ENCODE measurements at places on chromosomes 7 and 10.

DNA sequence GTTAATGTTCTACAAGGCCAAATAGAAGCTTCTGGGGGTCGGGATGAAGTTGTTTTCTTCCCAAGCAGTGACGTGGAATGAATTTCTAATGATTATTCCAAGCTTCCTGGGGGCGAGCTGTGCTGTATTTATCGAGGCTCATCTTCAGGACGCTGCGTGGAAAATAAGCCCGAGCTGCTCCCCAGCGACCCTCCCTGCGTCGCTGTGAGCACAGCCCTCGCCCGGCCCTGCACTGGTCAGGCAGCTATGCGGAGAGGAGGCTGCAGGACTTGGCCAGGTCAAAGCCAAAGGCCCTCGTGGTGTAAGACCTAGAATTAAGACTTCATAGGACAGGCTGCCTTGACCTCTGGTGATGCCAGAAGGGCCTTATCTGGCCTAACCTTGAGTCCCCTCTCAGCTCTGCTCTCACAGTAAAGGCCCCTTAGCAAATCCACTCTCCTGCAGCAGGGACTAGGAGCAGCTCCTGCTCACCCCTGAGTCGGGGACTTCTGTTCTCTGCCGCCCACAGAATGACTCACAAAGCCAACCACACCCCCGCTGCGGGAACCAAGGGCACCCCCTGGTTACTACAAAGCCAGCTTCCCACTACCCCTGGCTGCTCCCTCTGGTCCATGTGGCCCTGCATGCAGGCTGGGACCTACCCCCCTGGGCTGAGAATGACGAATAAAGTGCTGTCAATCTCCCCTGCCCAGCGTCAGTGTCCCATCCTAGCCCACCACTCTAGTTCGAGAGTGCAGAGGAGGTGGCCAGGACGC, 501.6 kb downstream of the TCERG1L start:
- DNase-seq: no peak

- peak; percentile 20 for DNase-seq
These were observed 44.0 kb upstream of the COL13A1 start for GRCh38 chr10:69757553-69758309.

GRCh38 chr10:80205477-80206276, at the start of gene ANXA11:
Gene ANXA11 (minus strand): TSS chr10:80205537. CDS start chr10:80172861, 32,676 bp downstream.
- DNase-seq: peak; percentile 69

DNA sequence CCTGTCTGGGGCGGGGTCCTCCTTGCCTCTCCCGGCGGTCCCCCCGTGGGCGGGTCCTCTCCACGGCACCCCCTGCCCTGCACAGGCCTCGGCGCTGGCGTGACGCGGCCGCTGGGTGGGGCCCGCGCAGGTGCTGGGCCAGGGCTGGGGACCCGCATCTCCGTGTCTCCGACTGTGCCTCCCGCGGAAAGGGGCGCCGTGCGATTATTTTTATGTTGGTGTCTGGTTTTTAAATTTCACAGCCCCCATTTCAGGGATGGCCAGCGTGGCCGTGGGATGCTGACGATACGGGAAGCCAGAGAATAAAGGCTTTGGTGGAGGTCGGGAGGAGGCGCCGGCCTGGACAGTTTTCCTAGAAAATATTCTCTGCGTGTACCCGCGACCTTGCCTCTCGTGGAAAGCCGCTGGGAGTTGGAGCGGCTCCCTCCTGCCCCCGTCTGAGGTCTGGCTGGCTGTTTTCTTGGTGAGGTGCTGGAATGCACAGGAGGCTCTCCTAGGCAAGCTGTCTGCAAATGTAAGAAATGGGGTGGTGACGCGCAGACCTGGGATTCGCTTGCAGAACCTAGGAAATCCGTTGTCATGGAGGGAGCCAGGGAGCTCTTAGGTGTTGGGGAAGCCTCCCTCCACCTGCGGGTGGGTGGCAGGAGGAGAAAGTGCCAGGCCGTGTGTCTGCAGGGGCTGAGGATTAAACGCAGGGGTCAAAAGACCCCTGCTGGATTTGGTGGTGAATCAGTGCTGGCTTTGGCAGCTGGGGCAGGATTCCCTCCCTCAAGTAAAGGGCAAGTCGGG, 28.7 kb upstream of the JAKMIP3 start:
- no peak for DNase-seq

- no peak for DNase-seq
These were observed 58.7 kb upstream of the NANOS1 start for GRCh38 chr10:118970770-118971169.

- DNase-seq: peak; percentile 70
These were observed 41.8 kb downstream of the ZCCHC24 start for GRCh38 chr10:79403441-79404230.

DNA sequence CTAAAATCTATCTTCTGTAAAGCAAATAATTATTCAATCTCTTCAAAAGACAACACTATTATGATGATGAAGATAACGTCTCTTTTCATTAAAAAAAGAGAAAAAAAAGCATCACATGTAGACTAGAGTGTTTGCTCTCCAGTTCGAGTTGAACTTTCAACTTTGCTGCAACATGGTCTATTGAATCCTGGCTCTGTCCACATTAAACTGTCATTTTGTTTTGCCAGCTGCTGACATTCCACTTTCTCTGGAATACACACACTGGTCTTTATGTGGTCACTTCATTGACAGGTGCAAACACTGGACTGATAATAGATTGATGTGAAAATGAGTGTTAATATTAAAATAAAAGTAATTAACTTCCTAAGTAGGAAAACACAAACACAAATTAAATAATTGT, 61.7 kb downstream of the PTF1A start:
- no peak for DNase-seq

GRCh38 chr10:29199339-29199738, 89.5 kb upstream of the LYZL1 start:
- no peak for DNase-seq

- no peak for DNase-seq
These were observed 43.8 kb upstream of the BET1 start for GRCh38 chr7:94047956-94048355.

GRCh38 chr7:33550363-33550762, 355.0 kb upstream of the BMPER start:
- DNase-seq: no peak

- no peak for DNase-seq
These were observed 42.1 kb upstream of the RASGEF1A start for GRCh38 chr10:43308986-43309385.

DNA sequence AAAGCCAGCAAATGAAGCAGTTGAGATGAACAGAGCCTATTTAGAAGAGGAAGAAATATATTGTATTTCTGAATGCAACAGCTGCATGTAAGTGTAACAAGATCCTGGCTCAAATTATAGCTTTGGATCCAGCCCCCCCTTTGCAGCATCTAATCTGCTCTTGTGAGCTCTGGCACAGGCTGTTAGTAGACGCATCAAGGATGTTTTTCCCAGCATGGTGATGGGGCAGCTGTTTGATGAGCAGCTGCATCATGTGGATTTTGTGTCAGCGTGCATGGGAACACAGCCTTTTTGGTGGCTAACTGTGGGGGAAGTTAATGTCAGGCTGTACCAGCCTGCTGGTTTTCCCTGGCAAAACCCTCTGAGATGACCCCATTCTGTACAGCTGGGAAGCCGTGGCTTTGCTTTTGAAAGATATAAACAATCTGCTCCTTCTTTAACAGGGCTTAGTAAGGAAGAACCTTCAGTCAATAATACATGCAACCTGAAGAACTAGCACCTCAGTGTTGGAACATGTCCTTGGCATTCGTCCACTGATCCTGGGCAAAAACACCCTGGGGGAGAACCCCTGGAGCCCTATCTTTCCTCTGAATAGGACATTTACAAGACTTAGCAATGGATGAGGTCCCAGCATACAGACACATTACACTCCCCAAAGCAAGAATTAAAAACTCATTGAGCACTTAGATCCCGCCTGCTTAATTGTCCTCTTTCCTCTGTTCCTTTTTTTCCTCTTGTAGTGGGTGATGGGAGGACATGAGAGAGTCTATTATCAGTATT, 70.6 kb downstream of the NPS start:
- no peak for DNase-seq

DNA sequence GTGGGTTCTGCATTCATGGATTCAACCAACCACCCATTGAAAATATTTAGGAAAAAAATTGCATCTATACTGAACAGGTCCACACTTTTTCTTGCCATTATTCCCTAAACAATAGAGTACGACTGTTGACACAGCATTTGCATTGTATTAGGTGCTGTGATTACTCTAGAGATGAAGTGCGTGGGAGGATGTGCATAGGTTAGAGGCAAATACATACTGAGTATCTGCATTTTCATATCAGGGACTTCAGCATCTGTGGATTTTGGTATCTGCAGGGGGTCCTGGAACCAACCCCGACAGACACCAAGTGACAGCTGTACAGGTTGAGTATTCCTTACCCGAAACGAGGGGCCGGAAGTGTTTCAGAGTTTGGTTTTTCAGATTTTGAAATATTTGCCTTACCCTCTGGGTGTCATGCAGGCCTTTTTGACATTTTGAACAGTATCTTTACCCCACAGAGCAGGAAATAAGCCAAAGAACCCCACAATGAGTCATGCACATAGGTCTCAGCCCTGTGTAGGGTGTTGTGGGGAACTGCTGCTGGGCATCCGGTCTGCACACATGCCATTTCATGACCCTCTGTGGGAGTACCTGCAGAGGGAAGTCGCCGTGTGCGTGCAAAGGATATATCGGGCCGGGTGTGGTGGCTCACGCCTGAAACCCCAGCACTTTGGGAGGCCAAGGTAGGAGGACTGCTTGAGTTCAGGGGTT, 14.5 kb downstream of the NUDT5 start:
- DNase-seq: no peak

DNA sequence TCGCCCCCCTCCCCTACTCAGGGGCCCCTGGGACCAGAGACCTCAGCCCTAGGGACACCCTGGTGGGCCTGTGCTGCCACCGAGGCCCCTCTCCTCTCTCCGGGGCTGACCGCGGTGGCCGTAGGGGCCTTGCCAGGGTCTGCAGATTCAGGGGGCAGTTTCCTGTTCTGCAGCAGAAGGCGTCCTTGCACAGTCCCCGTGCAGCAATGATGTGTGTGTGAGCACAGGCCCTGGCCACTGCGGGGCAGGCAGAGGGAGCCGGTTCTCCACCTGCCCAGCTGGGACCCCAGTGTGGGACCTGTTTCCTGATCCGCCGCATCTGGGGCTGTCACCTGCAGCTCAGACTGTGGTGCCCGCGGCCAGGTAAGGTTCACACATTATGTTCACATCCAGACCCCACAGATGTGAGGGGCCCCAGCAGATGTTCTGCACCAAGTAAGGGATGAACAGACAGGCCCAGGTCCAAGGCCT, 60.7 kb upstream of the DNAJB6 start:
- no peak for DNase-seq

- DNase-seq: no peak
These were observed 59.2 kb upstream of the PTN start for GRCh38 chr7:137402536-137403352.

DNA sequence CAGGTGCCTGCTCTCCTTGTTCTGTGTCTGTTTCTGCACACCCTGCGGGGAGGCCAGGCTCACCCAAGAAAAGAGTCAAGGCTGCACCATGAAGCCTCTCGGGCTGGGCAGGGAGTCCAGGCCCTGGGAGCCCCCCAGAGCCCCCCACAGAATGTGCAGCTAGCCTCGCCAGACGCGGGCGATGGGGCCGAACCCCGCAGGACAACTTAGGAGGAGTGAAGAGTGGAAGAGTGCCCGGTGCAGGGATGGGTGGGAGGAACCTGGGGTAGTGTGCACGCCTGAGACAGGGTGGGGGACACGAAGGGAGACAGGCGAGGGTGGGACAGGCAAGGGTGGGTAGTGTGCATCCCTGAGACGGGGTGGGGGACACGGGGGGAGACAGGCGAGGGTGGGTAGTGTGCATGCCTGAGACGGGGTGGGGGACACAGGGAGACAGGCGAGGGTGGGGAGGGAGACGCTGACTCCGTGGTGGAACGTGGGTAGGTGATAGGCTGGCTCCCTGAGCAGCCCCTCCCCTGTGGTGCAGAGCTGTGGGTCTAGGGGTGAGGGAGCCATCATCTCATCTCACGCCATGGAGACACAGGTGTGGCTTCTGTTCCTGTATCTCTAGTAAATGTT, 615.4 kb downstream of the DNAJB6 start:
- DNase-seq: no peak

- no peak for DNase-seq
These were observed 154.9 kb downstream of the ZMYND11 start for GRCh38 chr10:290026-290725.

DNA sequence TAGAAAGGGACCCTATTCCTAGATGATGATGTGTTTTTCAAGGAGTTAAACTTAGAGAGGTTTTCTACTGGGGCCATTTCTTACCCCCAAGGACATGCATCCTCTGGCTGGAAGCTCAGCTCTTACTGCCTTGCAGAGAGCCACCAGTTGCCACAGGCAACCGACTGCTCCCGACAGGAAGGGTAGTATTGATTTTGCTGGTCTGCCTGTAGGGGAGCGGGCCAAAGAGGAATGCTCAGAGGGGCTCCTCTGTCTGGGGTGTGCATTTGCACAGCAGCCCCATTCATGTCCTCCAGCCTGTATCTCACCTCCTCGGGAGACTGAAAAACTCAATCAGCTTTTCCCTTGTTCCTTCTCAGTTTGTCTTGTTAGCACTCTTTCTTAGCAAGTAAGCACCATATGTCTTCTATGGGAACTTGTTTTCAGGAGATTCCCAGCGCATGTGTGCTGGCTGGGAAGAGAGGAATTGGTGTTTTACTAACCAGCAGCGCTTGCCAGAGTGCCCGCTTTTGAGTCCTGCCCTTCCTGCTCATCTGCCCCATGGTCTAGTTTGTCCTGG, 739.0 kb upstream of the GALNT17 start:
- no peak for DNase-seq

- DNase-seq: no peak
These were observed 40.8 kb upstream of the ZNF438 start for GRCh38 chr10:31072451-31072850.
